CD4-positive, alpha-beta T cell (primary cell): ENCODE measurements at places on chromosomes 5 and 9. TPM values are rescaled to one million over a fixed set of nuclear protein-coding genes. Genes with fewer than 3 reads are reported as not detected.
A peak's percentile ranks its signal among the peaks of the same experiment; 100 is the strongest.

DNA sequence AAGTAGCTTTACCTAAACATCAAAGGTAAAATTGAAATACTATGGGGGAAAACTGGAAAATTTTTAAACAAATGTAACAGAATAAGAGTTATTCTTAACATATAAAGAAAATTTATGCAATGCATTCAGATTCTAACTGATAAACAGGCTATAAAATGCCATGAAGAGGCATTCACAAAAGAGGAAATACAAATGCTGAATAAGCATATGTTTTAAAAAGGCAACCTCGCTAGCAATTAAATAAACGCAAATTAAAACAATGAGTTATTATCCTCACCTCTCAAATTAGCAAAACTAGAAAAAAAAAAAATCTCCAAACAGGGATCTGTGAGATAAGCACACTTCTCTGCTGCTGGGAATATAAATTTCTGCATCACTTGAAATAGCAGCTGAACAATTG, 63.2 kb upstream of the BRINP1 start:
- DNase-seq = no peak

DNA sequence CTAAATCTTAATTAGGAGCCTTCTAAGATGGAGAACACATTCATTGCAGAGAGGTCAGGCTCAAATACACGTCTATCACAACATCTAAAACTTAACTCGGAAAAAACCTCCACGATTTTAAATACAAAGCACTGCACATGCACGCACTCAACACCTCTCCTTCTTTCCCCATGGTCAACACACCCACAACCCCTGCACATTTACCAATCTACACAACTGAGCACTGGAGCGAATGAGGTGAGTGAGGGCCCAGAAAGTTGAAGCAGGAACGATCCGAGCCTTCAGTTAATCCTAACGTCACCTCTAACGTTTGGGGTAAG, 278 bp upstream of the NIPSNAP3A start:
- no peak for DNase-seq

- no peak for DNase-seq
These were observed 53.2 kb downstream of the FNBP1 start for GRCh38 chr9:129989740-129990139.

- no peak for DNase-seq
These were observed 57.9 kb downstream of the SHC3 start for GRCh38 chr9:89120704-89121103.

Gene TRIM41
- total RNA-seq = 24.0 TPM

- peak; percentile 42 for DNase-seq
These were observed 74.3 kb downstream of the LRSAM1 start for GRCh38 chr9:127525401-127526188.

Gene PCDHB3
- total RNA-seq = not detected

Gene OR1N2
- total RNA-seq = not detected

DNA sequence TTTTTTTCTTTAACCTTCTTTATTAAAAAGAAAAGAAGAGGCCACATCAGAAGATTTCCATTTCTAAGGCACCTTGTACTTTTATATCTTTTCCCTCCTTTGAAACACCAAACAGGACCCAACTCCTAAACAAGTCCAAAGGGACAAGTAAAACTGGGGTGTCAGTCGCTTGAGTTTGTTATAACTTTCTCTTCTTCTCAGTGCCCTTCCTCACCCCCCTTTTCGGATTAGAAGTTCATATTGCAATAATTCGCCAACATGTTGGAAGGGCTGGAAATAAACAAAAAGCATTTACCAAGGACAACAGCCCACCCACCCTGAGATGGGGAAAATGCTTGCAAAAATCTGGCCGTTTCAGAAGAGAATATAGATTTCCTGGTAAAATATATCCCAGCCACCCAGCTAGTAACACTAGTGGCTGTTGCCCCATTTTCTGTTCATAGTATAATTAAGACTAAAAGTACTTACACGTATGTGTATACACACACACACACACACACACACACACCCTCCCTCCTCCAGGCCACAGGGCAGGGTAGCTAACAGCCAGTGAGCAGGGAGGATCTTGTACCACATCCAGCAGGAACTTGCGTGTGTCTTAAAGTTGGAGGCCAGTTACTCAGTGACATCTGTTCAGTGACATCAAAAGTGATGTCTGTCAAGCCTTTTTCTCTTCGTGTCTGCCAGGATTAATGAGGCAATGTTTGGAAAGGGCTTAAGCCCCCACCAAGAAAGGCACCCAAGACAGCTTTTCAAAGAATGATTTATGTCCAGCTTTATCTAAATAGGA, 149.1 kb upstream of the KLF4 start:
- no peak for DNase-seq

GRCh38 chr9:112848316-112849151, 42.1 kb downstream of the SLC46A2 start:
- no peak for DNase-seq

- no peak for DNase-seq
These were observed 587.7 kb upstream of the GRAMD2B start for GRCh38 chr5:125835293-125836172.
